ENCODE measurements at places on chromosomes 4 and X.

- DNase-seq: no peak
Observed at GRCh38 chrX:15160558-15161095, 109.3 kb downstream of the ASB9 start.

DNA sequence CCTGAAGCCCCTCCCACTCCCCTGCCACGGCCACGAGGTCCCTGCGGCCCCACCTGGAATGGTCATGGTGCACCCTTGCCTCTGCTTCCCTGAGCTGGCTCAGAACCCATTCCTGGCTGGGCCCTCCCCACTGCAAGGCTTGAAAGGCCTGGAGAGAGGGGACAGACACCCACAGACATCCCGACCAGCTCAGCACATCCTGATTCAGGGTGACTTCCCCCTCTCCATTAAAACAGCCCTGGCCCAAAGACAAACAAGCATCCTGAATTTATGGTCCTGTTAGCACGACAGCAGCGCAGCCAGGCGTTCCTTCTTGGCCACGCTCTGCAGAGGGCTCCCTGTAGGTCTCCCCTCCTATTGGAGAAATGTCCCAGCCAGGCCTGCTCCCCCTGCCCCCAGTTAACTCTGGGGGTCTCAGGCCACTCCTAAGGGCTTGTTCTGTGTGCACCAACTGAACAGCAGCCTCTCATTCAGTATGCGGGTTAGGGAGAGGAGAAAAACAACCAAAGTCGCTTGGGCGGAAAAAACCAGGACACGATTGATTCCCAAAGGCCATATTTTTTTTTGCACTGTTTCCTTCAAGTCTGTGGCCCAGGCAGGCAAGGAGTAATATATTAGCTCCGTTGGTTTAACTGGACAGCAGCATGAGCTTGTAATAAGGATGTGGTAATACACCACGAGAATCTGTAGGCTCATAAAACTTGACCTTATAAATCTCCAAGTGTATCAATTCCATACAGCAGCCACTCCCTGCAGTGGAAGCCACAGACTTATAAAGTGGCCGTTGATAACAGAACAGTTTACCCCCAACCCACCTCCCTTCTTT is 106.7 kb upstream of the MSX1 start:
- no peak for DNase-seq

GRCh38 chr4:2266181-2266580 is 4.3 kb upstream of the MXD4 start:
- no peak for DNase-seq

DNA sequence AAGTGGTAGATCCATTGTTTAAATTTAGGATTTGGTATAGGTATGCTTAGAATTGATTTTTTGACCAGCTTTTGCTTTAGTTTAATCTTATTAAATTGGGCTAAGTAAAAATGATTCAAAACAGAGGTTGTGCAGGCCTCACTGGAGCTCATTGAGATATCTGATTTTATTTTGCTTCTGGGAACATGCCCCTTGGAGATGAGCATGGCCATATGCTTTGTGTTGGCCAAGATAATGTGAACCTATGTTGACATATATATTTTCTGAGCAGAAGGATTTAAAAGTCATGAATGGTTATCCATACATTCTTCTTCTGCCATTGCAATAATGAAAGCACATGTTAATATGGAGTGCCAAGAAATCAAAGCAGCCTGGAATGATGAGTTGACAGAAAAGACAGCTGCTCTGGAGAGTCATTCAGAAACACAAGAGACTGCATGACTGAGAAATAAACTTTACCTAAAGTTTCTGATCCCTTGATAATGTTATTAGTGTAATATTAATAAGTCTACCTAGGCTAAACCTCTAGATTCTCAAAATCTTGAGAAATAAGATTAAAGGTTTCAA is 489.7 kb upstream of the GNPDA2 start:
- no peak for DNase-seq

DNA sequence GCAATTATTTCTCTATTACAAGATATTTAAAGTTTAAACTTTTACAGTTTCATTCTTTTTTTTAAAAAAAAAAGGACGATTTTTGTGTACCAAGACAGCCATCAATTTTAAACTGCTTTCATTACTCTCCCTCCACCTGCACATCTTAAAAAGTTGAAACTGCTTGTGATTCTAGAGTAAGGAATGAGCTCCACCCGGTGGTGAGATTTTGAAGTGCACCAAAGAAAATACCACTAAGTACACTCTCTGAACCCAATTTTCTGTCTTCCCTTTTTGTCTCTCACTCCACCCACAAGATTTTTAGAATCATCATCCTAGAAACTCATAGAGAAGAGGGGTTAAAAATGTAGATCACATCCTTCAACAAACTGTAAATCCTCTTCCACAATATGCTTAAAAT is 91.3 kb upstream of the WDR44 start:
- DNase-seq: no peak

- no peak for DNase-seq
Observed at GRCh38 chrX:110410603-110411002, 52.0 kb downstream of the RTL9 start.

DNA sequence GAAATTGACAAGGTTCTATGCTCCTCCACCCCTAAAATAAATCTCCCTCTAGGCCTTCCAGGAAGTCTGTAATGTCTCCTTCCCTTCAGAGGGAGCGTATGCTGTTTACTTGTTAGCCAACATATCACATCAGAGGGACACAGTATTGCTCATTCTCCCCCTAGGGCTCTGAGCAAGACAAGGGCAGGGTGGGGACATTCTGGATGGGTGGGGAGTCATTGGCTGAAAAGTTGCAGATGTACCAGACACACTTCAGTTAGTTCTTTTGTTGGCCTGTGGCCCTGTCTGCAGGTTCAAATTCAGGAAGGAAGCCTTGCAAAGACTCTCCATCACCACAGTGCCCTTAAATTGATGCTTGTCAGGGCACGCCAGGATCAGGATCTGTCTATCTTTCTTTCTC is 106.3 kb upstream of the TEX13D start:
- DNase-seq: no peak

DNA sequence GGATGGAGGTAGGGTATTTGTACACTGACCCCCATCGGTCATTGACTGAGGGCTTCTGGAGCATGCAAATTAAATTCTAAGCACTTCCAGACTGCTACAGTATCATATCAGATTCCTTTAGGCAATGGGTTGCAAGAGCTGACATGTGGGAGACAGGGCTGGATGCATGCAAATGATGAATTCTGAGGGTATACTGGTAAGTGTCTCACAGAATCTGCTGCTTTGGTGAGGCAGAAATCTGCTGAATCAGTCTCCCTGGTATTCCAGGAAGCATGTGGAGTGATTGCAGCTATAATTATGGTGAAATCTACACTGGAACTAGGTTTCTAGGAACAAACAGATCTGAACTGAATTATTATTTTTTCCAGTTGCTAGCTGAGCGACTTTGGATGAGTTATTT is 684.9 kb upstream of the MAGEB2 start:
- DNase-seq: no peak

DNA sequence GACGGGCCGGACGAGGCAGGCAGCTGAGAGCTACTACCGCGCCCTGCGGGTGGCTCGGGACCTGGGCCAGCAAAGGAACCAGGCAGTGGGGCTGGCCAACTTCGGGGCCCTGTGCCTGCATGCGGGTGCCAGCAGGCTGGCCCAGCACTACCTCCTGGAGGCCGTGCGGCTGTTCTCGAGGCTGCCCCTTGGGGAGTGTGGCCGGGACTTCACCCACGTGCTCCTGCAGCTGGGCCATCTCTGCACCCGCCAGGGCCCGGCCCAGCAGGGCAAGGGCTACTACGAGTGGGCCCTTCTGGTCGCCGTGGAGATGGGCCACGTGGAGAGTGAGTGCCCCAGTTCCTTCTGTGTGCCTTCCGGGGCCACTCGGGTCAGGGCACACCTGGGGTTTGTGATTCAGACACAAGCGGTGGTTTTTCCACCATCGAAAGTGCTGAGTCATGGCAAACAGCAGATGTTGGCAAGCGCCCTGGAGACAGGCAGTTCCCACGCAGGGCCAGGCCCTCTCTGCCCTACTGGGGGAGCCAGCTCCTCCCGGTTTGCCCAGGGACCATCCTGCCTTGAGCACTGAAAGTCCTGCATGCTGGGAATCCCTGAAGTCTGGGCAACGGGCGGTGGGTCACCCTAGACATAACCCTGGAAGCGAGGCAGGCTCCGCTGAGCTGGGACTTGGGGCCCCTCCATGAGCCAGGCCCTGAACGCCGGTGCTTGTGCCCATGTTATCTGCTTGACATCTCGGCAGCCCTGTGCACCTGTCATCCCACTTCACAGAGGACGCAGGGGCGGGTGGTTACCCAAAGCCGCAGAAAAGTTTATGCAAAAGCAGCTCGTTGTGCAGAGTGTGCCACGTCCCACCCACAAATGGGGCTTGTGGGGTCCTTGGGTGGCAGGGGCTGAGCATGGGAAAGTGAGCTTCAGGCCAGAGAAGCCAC is 29.5 kb downstream of the SH3TC1 start:
- DNase-seq: no peak

DNA sequence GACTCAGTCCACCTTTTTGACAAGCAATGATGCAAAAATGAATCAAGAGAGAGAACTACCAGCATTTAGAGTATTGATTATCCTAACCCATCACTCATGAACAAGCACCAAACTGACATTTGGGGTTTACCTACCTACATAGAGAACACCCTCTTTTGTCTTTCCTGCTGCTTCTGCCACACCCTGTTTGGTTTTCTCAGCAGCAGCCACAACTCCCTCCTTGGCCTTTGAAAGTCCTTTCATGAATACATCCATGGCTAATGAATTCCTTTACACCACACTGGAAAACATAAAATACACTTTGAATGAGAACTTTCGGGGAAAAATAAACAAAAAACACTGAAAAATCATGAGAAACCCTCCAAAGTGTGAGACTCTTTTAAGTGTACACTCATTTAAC is 1.5 kb downstream of the SNCA start:
- no peak for DNase-seq

- DNase-seq: no peak
Observed at GRCh38 chr4:132108784-132109183, 1040.3 kb upstream of the PCDH10 start.
